ENCODE measurements at places on chromosomes 16 and 17.

DNA sequence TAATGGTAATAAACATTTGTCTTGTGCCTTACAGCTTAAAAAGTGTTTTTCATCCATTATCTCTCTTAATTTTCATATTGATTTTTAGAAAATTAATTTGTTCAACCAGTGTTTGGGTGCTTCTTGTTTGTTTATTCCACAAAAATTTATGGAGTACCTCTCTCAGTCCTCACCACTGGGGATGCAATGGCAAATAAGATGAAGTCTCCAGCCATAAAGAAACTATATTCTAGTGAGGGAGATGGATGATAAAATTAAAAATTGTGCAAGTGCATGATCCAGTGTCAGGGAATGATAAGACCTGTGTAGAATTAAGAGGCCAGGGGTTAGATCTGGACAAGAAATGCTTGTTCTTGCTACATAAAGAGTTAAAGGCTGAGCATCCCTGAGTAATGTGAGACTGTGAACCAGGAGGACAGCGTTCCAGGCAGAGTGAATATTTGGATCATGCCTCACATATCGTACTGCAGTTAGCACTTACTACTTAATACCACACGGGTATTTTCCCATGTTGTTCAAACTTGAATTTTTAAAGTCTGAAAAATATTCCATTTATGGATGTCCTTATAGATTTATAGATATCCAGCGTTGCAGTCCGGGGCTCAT, 535.7 kb upstream of the HSBP1 start:
- no peak for DNase-seq

- DNase-seq = no peak
Measured at GRCh38 chr16:20336955-20337354, 9.6 kb upstream of the GP2 start.

DNA sequence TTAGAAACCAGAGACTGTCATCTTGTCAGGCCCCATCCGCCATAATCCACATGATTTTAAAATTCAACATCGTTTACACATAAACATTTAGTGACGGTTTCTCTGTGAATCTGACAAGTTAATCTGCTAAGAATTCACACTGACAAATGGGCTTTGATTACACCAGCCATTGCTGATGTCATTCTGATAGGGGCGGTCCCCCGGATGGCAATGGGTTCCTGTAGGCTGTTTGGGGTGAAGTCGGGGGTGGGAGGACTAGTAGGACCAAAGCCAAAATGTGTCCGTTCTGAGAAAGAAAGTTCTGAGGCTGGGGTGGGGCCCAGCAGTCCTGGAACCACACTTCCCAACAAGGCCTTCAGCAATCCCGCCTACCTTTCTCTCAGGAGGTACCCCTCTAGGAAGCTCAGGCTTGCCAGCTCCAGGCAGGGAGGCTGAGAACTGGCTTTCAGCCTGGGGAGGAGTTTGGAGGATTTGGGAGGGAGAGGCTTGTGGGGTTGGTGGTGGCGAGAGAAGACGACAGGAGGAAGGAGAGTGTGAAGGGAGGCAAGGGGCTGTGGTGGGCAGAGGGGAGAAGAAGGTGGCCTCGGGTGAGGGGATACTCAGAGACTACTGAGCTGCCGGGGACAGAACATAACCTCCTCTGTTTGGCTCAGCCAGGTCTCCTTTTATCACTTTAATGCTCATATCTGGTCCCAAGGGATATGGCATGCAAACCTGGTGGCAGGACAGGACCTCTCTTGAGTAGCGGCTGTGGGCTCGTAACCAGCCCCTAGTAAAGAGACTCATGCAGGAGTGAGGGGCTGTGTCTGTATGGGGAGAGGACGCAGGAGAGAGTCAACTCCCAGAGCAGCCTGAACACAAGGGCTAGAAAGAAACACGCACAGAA, 8.6 kb downstream of the HIC1 start:
- DNase-seq = no peak

- no peak for DNase-seq
Measured at GRCh38 chr16:73217654-73218053, 169.7 kb upstream of the ZFHX3 start.

- no peak for DNase-seq
Measured at GRCh38 chr17:51761105-51761504, 397.4 kb downstream of the CA10 start.

GRCh38 chr16:66001432-66001831, 365.1 kb upstream of the CDH5 start:
- DNase-seq = no peak

- peak; percentile 27 for DNase-seq
Measured at GRCh38 chr16:67645397-67646121, 615 bp downstream of the CARMIL2 start.

- peak; percentile 36 for DNase-seq
Measured at GRCh38 chr17:1648173-1648962, 1.3 kb downstream of the RILP start.

DNA sequence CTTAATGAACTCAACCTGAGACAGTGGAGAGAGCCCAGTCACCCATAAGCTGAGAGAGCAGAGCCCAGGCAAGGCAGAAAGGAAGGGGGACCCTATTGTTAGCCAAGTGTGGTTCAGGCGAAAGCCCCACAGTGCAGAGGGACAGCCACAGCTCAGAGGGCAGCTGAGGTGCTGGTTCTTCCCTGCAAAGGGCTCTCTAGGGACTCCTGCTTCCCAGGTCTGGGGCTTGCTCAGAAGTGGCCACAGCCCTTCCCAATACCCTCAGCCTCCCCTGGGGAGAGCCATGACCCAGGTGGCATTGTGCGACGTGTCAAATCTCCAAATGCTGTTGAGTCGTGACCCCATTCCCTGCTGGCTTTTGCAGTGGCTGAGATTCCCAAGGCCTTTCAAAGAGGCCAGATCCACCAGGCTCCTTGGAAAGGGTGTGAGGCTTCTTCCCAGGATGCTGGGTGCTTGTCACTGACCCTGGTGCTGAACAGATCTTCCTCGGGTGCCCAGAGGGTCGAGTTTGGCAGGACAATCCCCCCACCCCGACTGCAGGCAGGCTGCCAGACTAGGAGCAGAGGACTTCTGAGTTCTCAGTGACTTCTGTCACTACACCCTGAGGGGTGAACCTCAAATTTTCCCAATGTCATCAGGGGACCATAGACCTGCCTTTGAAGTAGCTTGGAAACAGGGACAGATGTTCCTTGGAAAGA, 2.5 kb upstream of the CCL17 start:
- DNase-seq = no peak

DNA sequence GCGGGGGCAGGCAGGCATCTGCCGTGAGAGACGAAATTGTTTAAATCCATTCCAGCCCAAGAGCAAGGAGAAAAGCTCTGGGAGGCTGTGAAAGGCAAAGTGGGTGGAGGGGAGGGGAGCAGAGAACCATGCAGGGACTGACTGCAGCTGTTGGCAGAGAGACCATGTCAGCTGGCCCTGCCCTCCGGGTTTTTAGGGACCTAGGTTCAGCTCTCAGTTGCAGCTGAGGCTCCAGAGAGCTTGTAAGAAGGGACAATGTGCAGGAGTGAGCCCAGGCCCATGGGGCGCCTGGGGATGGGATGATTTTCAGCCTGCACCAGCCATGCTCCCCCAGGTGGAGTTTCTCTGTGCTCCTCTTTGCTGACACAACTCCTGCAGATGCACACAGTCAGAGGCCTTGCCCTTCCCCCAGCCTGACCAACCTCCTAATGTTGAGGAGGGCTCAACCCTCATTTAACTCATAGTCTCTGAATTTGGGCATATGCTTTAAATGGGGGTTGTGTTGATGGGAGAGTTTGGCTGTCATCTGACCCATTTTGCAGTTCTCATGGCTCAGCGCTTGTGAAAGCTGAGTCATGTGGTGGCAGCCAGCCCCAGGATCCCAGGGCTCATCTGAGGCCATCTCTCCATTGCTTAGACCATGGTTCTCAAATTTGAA, 70.9 kb downstream of the PLXDC1 start:
- DNase-seq = no peak

- DNase-seq = peak; percentile 3
Measured at GRCh38 chr17:74008196-74008595, 195.3 kb upstream of the RPL38 start.

- DNase-seq = peak; percentile 85
Measured at GRCh38 chr17:44533533-44534246, 23.6 kb upstream of the FZD2 start.

DNA sequence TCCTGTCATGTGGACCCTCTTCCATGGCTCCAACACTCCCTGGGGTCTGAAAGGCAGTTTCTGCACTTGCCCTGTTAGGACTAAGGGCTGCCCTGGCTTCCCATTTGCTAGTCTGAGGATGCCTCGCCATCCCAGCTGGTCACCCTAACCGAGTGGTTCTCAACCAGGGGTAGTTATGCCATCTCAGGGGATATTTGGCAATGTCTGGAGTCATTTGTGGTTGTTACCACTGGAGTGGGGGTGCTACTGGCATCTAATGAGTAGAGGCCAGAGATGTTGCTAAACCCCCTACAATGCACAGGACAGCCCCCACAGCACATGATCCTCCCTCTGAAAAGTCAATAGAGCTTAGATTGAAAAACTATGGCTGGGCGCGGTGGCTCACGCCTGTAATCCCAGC, 26.9 kb upstream of the CDH1 start:
- no peak for DNase-seq

DNA sequence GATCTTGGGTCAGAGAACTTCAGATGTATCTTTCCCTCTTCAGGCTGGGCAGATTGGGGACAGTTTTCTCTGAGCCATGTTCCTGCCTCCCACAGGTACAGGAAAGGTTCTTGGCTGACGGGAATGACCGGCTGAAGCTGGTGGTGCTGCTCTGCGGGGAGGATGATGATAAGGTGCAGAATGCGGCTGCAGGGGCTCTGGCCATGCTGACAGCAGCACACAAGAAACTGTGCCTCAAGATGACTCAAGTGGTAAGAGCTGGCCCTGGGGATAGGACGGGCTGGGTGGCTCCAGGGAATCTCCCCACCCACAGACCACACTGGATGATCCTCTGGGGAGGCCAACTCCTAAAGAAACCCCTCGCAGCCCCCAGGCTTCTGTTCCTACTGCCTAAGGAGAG, 10.9 kb downstream of the SLC35G3 start:
- no peak for DNase-seq

DNA sequence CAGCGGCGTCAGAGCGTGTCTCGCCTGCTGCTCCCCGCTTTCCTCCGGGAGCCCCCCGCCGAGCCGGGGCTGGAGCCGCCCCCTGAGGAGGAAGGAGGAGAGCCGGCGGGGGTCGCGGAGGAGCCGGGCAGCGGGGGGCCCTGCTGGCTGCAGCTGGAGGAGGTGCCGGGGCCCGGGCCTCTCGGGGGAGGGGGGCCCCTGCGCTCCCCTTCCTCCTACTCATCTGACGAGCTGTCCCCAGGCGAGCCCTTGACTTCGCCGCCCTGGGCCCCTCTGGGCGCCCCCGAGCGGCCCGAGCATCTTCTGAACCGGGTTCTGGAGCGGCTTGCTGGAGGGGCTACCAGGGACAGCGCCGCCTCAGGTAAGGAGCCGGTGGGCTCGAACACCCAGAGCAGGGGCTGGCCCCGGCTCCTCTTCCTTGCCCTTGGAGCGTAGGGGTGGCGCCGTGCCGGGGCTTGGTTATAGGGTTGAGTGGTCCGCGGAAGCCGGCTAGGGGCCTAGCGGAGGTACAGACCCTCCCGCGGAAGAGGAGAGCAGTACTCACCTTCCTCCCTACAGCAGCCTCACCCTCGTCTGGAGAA, 841 bp downstream of the RAPGEFL1 start:
- no peak for DNase-seq

- no peak for DNase-seq
Measured at GRCh38 chr17:10050597-10051101, 145.6 kb upstream of the RCVRN start.

Measured in activated CD4-positive, alpha-beta T cell treated with anti-CD3 and anti-CD28 coated beads for 4 hours (primary cell).